CD4-positive, alpha-beta T cell treated with Interleukin-2 at 100 ng/mL for 4 hours (primary cell): ENCODE measurements at places on chromosomes 7 and 10.

DNA sequence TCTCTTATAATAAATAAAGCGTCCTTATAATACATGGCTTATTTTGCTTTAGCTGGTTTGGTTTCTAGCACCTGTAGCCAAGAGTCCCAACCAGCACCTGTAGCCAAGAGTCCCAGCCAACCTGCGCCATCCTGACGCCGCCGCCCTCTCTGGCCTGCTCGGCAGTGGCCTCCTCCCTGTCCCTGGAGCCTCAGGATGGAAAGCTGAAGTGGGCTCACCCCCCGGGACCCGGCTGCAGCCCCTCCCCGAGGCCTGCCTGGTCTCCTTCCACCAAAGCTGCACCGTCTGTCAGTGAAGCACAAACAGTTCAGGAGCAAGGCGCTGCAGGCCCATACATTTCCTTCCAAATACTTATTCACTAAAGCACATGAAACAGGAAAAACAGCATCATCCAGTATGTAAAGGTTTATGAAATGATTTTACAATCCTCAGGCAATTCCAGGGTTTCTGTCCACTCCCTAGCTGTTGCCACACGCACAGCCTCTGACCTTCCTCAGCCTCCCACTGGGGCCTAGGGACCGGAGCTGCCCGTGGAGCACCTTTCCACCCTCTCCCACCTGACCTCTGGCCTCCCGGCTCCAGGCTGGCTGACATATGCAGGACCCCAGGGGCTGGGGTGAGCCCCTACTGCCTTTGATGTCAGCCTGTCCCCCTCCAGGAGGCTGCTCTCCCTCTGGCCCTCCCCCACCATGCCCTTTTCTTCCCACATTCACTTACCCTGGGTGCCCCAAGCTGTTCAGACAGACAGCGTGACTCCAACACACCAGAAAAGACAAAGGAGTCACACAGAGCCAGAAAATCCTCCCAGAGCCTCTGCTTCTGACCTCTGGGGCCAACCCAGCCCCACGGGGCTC is 149.6 kb upstream of the PPP2R2D start:
- DNase-seq = no peak

- DNase-seq = no peak
Measured at GRCh38 chr7:99639267-99639666, 22.5 kb downstream of the ZSCAN25 start.

DNA sequence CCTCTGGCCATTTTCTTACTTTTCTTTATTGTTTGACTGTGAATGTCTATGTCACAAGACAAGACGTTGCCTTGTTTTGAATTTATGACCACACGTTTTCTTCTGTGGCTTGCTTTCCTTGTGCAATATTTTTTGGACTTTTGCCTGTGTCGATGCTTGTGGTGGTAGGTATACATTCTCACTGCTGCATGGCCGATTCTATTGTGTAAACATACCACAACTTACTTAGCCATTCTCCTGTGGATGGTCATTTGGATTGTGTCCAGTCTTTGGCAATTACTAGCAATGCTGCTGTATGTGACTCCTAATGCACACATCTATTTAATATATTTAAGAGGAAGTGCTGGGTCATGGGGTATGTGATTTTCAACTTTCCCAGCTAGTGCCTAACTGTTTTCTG is 18.0 kb upstream of the DLG5 start:
- no peak for DNase-seq

DNA sequence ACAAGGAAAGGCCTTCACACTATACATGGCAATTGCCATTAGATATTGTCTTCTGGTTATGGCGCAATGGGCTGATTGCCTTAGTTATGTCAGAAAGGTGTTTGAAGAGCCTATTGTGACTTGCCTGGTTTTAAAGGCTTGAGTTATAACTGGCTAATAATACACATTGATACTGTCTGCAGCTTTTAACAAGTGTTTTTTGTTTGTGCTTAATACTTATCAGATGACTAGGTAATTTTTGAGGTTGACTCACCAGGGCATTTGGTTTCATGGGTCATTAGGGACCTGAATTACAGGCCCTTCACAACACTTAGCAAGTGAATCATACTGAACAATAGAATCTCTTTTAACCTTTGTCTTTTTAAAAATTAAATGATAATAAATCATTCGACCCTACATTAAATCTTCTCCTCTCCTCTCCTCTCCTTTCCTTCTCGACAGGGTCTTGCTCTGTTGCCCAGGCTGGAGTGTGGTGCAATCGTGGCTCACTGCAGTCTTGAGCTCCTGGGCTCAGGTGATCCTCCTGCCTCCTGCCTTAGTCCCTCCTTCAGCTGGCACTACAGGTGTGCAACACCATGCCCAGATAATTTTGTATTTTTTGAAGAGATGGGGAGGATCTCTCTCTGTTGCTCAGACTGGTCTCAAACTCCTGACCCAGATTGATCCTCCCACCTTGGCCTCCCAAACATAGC is 196.3 kb downstream of the JCAD start:
- no peak for DNase-seq

DNA sequence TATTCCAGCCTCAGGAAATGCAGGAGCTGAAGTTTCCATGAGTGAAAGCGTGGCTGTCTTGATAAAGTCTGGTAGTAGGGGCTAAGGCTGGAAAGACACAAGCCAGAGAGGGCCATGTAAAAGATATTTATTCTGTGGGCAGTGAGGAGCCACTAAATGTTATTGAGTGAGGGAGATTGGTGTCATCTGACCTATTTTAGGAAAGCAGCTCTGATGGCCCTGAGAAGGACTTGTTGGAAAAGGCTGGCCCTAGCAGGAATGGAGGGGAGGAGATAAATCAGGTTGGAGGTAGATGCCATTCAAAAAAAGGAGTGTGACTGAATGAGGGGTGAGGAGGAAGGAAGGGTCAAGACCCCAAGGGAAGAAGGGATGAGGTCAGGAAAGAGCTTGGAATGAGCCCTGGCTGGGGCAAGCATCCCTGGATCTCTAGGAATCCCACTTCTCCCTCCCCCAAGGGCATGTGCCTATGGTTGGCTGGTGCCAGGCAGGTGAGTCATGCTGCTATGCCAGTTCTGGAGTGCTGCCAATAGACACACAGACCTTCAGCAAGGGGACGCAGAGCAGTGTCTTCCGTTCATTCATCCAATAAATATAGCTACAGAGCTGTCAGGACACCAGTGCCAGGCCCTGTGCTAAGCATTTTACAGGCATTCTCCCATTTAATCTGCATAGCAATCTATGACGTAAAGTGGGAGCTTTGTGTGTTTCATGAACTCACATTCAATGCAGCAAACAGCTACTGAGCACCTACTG is 2.0 kb downstream of the ANKRD2 start:
- no peak for DNase-seq

- no peak for DNase-seq
Measured at GRCh38 chr10:52440612-52441285, 126.7 kb downstream of the DKK1 start.

- peak; percentile 60 for DNase-seq
Measured at GRCh38 chr10:4127518-4128315, 342.7 kb upstream of the KLF6 start.

DNA sequence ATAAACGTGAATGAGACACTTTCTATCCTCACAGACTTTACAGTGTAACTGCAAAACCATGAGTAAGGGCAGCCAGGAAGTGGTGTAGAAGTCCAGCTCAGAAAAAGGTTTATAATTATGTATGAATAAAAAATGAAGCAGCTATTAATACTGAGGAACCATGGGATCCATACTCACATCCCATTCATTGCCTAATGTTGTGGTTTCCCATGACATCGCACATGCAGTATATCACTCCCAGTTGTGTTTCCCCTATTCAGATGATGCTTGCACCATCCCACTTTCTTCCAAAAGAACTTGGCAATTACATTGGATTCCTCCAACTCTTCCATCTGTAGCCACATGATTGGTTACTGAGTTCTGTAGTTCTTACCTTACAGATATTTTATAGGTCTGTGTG is 74.5 kb upstream of the SEMA3D start:
- no peak for DNase-seq

DNA sequence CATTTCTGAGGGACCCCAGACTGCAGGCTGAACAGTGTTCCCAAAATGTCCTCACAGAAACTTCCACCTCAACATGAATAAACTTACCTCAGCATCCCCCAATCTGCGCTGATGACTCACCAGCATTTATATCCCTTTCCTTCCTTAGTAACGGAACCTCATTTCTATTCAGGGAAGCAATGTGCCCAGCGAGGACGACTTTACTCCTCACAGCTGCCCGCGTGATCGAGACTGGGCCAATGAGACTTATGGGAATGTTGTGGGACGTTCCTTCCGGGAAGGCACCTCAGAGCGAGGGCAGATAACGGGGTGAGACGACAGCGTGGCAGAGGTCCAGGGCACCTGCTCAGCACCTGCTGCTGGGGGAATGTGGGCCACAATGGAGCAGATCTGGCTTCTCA is 73.1 kb upstream of the CAMK2B start:
- DNase-seq = no peak

DNA sequence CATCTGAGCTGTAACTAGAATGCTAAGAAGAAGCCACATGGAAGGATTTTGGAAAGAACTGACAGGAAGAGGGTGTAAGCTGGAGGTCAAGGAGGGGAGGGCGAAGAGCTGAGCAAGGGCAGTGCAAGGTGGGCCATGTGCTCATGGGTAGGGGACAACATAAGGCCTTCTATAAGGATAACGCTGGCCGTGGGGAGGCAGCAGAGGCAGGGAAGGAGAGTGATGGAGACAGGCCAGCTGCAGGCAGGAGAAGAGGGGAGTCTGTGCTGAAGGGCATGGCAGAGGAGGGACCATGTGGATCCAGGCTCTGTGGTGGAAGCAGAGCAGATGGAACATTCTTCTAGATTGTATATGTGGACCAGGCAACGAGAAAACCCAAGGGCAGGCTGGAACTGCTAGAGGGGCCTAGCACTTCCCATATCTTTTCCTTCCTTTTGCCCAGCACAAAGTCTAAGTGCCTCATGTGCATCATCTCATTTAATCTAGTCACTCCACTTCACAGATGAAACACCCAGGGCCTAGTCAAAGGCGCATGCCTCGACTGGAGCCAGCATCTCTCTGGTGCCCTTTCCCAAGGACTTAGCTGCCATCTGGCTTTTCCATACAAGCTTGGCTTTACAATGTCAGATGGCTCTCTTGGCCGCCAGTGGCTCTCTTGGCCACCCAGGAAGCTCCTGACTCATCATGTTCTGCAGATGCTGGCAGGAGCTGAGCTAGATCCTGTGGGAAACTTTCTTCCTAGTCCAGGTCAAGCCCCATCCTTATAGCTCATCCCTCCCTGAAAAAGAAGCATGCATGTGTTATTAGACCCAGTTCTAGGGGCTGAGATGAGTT is 6.6 kb downstream of the LRRC18 start:
- DNase-seq = no peak

DNA sequence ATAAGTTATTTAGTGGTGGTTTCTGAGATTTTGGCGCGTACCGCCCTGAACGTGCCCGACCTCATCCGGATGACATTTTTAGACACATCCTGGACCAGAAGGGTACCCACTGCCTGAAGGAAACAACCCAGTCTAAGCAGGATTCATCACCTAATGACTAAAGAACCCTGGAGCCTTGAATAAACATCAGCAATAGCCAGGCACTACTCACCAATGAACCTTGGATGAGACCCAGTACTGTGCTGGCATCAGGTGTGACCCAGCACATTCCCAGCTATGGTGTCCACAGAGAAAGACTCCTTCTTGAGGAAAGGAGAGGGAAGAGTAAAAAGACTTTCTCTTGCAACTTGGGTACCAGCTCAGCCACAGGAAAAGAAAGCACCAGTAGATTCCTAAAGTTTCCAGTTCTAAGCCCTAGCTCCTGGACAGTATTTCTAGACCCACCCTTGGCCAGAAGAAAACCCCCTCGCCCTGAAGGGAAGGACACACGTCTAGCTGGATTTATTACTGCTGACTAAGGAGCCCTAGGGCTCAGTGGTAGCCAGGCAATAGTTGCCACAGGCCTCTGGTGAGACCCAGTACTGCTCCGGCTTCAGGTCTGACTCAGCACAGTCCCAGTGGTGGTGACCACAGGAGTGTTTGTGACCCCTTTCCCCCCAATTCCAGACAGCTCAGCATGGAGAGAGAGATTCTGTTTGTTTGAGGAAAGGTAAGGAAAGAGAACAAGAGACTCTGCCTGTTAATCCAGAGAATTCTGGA is 32.5 kb downstream of the ZNF277 start:
- DNase-seq = no peak

GRCh38 chr10:97366572-97366971 is 32.0 kb upstream of the FRAT2 start:
- DNase-seq = no peak

DNA sequence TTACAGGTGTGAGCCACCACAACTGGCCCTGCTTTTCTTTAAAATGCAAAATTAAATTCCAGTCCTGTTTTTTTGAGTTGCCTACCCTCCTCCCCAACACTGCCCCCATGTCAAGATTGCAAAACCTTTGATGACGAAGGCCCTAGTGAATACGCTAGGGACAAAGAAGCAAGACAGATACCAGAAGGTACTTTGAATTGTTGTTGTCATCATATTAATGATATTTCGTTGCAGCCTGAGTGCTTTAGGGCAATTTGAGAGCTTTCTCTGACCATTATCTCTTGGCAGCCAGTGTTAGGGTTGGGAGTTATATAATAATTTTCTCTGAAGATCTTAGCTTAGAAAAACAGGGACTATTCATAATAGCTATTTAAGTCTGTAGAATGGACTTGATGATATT is 7.1 kb downstream of the CCSER2 start:
- DNase-seq = no peak

DNA sequence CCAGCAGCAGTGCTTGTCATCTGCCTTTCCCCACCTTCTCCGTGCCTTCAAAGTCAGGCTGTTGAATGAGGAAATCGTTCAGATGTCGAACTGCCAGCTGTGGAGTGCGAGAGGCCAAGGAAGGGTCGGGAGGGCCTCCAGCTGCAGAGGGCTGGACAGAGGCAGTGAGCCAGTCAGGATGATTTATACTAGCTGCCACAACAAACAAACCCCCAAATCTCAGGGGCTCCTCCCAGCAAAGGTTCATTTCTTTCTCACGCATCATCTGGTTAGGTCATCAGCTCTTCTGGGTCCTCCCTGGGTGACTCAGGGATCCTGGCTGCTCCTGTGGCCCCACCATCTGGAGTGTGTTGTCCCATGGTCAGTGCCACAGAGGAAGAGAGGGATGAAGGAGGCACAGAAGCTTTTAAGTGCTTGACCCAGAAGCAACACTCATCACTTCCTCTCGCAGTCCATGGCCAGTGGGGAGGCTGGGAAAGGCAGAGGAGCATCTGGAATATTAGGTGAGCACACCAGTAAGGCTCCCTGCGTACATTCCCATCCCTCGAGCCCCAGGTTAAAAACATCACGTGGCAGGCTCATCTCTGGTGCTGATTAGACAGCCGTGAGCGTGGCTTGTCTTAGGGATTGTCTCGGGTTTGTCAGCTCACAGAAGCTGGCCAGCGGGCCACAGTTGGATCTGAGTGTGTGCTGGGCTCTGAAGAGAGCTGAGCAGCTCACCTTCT is 140.7 kb downstream of the RGS10 start:
- no peak for DNase-seq

DNA sequence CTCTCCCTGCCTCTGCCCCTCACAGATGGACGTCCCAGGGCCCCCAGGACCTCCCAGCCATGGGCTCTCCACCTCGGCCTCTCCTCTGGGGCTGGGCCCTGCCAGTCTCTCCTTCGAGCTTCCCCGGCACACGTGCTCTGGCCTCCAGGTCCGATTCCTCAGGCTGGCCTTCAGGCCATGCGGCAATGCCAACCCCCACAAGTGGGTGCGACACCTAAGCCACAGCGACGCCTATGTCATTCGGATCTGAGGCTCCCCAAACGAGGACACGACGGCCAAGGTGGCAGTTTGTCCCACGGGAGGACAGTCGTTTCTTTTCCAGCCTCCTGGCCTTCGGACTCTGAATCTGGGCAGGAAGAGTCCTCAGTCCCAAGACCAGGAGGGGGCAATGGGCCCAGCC is 5.2 kb downstream of the AP4M1 start:
- DNase-seq = no peak

GRCh38 chr7:85705076-85705475 is 518.2 kb upstream of the SEMA3D start:
- no peak for DNase-seq

GRCh38 chr7:120402079-120402767 is 129.2 kb downstream of the KCND2 start:
- DNase-seq = no peak
